ENCODE measurements at places on chromosomes 16 and 17.

GRCh38 chr17:82845163-82845807 is 5.5 kb upstream of the ZNF750 start:
- DNase-seq: no peak

DNA sequence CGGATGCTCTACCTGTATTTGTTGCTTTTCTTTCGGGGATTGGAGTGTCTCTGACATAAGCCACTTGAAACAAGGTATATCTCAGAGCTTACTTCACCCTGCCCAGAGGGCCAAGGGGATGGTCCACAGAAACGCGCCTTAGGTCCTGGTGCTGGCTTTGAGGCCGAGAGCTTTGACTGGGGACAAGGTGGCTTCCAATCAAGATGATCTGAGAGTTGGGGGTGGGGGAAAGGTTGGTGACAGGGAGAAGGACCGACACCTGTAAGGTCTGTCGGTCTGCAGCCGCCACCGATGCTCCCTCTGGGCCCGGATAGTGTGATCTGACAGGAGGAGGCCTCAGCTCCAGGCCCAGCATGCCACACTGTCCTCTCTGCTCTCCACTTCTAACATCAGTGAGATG is 21.8 kb upstream of the SPATA32 start:
- no peak for DNase-seq

DNA sequence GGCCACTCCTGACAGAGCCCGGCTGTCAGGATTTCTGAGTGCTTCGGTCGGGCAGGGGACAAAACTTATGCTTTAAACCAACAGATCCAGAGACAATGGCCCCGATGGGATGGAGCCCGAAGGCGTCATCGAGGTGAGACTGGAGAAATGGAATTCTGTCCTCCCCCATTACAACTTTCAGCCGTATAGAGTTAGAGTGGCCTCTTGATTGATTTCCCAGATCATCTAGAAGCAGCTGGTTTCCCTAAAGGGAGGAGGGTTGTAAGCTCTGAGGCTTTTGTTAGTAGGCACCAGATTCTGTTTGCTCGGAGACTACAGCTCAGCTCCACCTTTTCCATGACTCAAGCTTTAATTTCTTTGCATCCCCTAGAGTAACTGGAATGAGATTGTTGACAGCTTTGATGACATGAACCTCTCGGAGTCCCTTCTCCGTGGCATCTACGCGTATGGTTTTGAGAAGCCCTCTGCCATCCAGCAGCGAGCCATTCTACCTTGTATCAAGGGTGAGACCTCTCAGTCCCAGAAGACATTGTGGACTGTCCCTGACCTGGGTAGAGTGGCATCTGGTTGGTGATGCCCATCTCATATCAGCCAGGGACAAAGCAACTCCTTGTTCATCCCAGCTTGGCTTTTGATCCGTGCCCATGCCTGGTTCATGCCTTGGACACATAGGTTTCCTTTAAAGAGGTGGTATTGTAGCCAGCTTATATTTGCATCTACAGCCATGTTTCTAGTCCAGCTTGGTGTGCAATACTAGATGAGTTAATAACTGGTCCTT is 5.1 kb upstream of the CD68 start:
- DNase-seq: peak; percentile 39

GRCh38 chr16:23869052-23869451 is 33.3 kb downstream of the PRKCB start:
- DNase-seq: peak; percentile 78

GRCh38 chr17:31696184-31696602 is 162.9 kb downstream of the COPRS start:
- DNase-seq: no peak

Data from activated CD8-positive, alpha-beta memory T cell treated with anti-CD3 and anti-CD28 coated beads, Interleukin-2, amount 10 ng/mL, durations not matched to agents 7 days and 5 days (primary cell).